ENCODE measurements at places on chromosomes 13 and 19.

- no peak for DNase-seq
These were observed 34.4 kb upstream of the UBL3 start for GRCh38 chr13:29884671-29885430.

- no peak for DNase-seq
These were observed 370.8 kb downstream of the ZNF536 start for GRCh38 chr19:30743011-30743410.

DNA sequence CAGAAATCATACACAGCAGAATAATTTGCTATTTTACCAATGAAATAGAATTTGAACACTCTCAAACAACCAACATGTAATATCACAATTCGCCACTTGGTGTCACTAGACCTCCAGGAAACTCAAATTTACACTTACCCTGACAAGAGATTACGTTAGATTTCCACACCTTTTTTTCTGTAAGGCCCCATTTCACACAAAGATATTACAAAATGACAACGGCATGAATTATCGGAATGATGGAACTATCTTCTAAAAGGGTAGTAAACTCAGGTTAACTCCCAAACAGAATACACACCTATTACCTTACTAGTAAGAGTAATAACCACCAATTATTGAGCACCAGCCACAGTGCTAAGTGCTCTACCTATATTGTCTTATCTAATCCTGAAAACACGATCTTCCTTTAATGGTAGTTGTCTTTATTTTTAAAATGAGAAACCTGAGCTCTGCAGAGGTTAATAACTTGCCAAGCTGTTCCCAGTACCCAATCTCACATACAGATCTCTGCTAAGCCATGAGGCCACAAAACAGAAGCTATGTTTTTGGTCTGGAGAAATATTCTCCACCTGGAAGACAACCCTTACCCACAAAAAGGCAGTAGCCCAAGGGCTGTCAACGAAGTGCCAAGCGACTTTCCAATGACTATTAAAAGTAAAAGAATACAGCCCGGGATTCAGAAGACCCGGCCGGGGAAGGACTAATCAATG, 152.4 kb downstream of the DCLK1 start:
- DNase-seq, result peak; percentile 29

GRCh38 chr19:16077984-16078758, 1.9 kb downstream of the TPM4 start:
- no peak for DNase-seq

DNA sequence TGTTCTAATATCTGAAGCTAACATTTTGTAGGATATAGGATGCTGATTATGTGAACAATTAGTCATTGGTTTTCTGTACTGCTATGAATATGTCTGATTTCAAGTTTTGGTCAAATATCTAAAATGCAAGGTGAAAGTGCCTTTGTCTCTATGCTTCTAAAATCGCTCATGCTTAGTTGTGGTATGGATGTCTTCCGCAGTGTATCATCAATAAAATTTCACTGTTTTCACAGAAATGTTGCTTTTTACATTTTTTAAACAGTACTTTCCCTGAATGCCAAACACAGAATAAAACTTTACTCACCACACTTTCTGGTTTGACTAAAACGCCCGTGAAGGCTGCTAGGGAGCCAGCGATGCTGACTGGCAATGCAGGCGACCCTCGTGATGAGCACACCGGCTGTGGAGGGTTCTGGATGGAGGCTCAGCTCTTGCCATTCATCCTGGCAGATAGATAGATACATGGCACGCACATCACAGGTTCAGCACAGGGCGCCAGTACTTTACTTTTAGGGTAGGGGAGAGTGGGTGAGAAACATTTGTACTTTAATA, 40.1 kb downstream of the SLC7A9 start:
- no peak for DNase-seq

GRCh38 chr13:46340631-46341111, 46.4 kb downstream of the RUBCNL start:
- DNase-seq, result no peak

- no peak for DNase-seq
These were observed at the start of gene SYT5 for GRCh38 chr19:55179606-55180484. Gene SYT5 (minus strand): TSS chr19:55180289. CDS start chr19:55179041, 1,248 bp downstream.

DNA sequence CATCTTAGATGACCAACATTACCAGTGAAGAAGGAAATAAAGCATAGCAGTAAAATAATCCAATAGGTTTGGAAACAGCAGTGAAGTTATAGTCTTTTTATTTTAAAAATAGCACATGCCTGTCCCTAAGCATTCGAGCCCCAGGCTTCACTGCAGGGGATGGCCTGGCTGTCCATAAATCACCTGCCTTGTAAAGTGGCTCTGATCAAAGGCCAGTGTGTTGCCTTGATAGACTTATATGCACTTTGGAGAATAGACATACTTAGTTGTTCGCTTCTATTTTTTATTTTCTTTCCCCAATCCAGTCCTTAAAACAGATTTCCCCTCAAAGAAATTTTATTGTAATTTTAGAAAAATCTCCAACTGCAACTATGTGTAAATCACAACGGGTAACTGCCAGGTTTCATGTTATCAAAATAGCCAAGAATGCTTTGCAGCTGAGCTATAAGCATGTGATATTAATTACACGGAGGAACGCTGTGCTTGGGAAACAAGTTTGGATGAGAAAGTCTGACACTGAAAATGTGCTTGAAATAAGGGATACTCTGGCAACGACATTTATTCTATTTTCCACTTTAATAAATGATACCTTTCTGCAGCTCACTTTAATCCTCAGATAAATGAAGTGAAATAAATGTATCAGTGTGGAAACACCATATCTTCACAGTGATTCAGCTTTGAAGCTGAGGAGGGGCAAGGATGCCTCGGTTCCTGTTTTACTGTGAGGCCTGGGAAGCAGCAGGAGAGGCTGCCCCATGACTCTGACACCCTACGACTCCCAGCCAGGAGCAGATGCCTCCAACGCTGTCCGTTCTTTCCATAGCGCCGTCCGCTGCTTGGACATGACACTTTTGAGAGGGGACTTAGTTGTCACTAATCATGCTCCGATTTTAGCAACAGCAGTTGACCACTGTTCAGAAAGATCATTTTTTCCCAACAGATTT, 5.5 kb upstream of the METTL21C start:
- no peak for DNase-seq

- DNase-seq, result no peak
These were observed 274.1 kb upstream of the HTR2A start for GRCh38 chr13:47170971-47171370.

GRCh38 chr13:81377921-81378320, 1037.0 kb upstream of the SPRY2 start:
- no peak for DNase-seq

- DNase-seq, result no peak
These were observed 223.0 kb downstream of the LHFPL6 start for GRCh38 chr13:39379667-39380655.

DNA sequence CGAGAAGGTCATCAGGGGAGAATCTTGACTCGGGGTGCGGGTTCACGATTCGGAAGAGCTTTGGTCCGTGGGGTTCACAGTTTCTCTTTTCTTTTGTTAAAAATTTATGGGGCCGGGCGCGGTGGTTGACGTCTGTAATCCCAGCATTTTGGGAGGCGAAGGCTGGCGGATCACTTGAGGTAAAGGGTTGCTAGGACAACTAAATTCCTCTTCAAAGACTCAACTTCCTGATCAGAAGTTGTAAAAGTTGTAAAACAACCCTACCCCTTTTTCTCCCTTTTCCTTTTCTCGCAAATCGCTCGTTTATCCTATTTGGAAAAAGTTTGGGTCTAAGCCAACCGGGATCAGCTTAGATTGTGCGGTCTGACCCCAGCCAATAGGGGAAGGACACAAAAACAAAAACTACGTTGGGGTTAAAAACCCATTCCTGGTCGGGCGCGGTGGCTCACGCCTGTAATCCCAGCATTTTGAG, 673 bp downstream of the ZNF486 start:
- no peak for DNase-seq

GRCh38 chr13:31051999-31052398, 109.7 kb downstream of the HSPH1 start:
- DNase-seq, result no peak

- DNase-seq, result no peak
These were observed 50.6 kb downstream of the CELF5 start for GRCh38 chr19:3274942-3275582.

GRCh38 chr19:28514166-28514565, 698.8 kb downstream of the UQCRFS1 start:
- no peak for DNase-seq

DNA sequence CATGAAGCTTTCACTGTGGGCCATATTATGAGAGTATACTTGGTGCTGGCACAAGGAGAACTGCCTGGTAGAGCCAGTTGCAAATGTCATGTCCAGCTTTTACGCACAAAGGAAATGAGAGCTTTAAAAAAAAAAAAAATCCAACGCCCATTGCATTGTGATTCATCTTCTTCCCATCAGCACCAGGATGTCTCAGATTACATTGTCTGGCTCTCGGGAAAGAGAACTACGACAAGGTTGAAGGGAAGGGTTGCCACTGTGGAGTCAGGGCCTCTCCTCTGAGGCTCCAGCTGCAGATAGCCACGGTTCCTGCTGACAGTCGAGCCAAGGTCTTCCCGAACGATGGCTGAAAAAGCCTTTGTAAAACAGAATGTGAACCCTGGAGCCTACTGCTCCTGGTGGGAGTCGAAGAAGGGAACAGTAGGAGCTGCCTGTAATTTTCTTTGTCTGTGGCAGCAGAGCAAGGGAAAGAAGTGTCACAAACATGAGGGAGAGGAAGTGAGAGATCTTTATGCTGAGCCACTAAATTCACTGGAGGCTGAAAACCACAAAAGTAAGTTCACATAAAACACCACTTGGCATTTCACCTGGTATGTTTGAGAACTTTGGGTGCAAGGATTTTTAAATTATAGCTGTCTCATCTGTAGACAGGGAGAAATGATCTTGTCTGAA, 704.7 kb downstream of the DIAPH3 start:
- DNase-seq, result peak; percentile 23

DNA sequence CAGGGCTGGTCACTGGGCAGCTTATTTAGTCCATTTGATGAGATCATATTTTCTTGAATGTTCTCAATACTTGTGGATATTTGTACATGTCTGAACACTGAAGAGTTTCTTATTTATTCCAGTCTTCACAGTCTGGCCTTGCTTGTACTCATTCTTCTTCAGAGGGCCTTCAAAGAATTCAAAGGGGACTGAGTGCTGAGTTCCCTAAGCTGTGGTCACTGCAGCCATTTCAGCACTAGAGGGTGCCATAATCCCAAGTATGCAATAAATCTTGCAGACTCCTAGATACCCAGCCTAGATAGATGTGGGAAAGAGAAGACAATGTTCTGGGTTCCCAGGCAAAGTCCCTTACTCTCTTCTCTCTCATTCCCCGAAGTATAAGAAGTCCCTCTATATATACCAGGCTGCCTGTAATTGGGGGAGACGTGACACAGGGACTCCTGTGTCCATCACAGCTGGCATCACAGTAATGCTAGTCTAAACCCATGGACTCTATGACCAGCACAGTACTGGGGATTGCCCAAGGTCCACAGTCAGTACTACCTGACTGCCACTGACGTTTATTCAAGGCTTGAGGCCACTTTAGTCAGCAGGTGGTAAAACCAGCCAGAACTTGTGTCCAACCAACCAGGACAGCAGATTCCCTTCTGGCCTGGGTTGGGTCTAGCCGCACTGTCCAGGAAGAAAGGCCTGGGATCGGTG, 8.9 kb upstream of the VN1R1 start:
- peak; percentile 5 for DNase-seq

- DNase-seq, result no peak
These were observed 4.6 kb downstream of the KLK1 start for GRCh38 chr19:50818859-50819472.

- peak; percentile 40 for DNase-seq
These were observed 21.0 kb downstream of the EPSTI1 start for GRCh38 chr13:42970824-42971690.

DNA sequence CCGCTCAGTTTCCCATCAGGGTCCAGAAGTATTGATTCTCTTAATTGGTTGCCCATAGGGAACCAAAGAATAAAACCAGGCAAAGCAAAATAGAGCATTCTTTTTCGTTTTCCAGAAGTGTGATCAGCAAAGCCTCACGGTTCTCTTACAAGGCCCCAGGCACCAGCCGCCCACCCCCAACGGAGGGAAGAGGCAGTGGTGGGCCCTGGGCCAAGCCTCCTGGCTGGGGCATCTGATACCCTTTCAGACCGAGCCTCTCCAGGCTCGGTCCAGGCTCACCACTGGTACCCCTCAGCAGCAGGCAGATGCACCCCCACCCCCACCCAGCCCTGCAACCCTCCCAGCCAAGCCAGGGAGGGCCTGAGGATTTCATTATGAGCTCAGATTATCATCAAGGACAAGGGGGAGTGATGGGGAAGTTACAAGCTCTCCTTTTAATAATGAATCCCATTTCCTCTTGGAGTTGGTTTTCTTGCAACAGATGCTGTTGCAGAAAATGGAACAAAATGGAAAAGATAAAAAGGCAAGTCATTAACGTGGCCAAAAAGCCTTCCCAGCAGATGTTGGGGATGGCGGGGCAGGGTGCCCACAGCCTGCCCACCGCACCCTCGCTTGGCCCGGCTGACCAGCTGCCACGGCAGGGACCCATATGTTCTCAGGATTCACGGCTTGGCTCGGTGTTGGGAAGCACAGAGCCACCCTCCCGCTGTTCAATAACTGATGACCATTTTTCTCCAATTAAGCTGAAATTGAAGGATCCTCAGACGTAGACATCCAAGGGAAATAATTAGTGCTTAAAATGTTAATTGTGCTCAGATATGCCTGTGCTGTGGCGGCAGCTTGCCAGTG, 45.9 kb upstream of the KCTD15 start:
- DNase-seq, result no peak

DNA sequence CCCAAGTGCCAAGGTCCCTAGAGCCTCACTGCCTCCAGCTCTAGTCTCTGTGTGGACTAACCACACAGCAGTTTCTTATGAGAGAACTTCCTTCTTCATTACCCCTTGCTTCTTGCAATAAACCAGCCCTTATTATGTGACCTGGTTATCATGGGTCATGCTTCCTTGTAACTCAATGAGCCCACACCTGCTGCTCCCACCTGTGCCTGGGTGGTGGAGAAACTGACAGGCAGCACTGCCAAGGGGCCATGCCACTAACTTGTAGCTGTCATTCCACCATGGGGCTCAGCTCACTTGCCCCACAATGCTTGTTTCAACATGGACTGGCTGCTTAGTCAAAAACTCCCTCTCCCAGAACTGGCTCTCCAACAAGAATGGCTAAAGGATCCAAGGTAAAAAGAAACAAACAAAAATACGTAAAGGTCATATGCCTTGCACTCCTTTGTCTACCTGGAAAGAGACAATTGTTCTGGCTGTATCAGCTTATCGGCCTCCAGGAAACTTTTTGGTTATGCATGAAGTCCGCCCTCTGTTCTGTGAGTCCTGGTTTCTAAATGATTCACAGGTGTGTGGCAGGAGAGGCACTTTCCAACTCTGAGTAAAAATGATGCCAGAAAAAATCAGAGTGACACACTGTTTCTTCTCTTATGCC, 446.4 kb downstream of the COG6 start:
- no peak for DNase-seq

- no peak for DNase-seq
These were observed 12.5 kb upstream of the MZF1 start for GRCh38 chr19:58585442-58586132.

- no peak for DNase-seq
These were observed 135.5 kb downstream of the ZAR1L start for GRCh38 chr13:32179708-32180107.
